ENCODE measurements at places on chromosomes 5 and 9.

GRCh38 chr9:2622461-2623287 is 1.1 kb downstream of the VLDLR start:
- DNase-seq = peak; percentile 31

- DNase-seq = no peak
These were observed 8.8 kb downstream of the SPRY4 start for GRCh38 chr5:142316051-142316450.

- DNase-seq = peak; percentile 34
These were observed 35.5 kb downstream of the PALM2AKAP2 start for GRCh38 chr9:109815366-109815947.

DNA sequence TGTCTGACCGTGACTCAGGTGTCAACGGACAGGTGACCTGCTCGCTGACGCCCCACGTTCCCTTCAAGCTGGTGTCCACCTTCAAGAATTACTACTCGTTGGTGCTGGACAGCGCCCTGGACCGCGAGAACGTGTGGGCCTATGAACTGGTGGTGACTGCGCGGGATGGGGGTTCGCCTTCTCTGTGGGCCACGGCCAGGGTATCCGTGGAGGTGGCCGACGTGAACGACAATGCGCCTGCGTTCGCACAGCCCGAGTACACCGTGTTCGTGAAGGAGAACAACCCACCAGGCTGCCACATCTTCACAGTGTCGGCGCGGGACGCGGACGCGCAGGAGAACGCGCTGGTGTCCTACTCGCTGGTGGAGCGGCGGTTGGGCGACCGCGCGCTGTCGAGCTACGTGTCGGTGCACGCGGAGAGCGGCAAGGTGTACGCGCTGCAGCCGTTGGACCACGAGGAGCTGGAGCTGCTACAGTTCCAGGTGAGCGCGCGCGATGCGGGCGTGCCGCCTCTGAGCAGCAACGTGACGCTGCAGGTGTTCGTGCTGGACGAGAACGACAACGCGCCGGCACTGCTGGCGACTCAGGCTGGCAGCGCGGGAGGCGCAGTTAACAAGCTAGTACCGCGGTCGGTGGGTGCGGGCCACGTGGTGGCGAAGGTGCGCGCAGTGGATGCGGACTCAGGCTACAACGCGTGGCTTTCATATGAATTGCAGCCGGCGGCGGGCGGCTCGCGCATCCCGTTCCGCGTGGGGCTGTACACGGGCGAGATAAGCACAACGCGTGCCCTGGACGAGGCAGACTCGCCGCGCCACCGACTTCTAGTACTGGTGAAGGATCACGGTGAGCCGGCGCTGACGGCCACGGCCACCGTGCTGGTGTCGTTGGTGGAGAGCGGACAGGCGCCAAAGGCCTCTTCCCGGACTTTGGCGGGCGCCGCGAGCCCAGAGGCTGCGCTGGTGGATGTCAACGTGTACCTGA is 1.8 kb downstream of the PCDHA11 start:
- DNase-seq = no peak

GRCh38 chr9:16640649-16641048 is 229.8 kb downstream of the BNC2 start:
- no peak for DNase-seq
